GM23338 (cell line): ENCODE measurements at places on chromosomes 2 and 18. TPM values are rescaled to one million over a fixed set of nuclear protein-coding genes. Genes with fewer than 3 reads are reported as not detected.

Gene PLA2R1
- 0.78 and 1.2 TPM in 2 replicates for total RNA-seq

Gene MFSD2B
- total RNA-seq = 0.21 TPM in 1 of 2 replicates, not detected in the other

Gene CDKL4
- 0.24 TPM in 1 of 2 replicates, not detected in the other for total RNA-seq

Gene MC2R
- total RNA-seq = not detected in 2 replicates

Gene SLC38A11
- not detected in 2 replicates for total RNA-seq

Gene DLX2
- 0.16 and 0.24 TPM in 2 replicates for total RNA-seq

Gene OR6B2
- not detected in 2 replicates for total RNA-seq

Gene TMEM169
- total RNA-seq = 3.9 and 8.0 TPM in 2 replicates

Gene IFT172
- total RNA-seq = 17.2 and 17.6 TPM in 2 replicates

Gene SLC16A14
- 2.7 and 4.0 TPM in 2 replicates for total RNA-seq

Gene PAX8
- total RNA-seq = 0.16 and 0.21 TPM in 2 replicates

Gene CAVIN2
- total RNA-seq = 0.07 TPM in 1 of 2 replicates, not detected in the other

Gene TMEM127
- 19.9 and 24.6 TPM in 2 replicates for total RNA-seq

Gene CPLX4
- total RNA-seq = not detected in 2 replicates

Gene MRPS9
- total RNA-seq = 64.7 and 70.9 TPM in 2 replicates

Gene CCDC68
- total RNA-seq = 1.2 and 1.6 TPM in 2 replicates

Gene CRYGC
- not detected in 2 replicates for total RNA-seq

Gene DUSP2
- total RNA-seq = 10.5 and 13.0 TPM in 2 replicates

Gene FEV
- not detected in 2 replicates for total RNA-seq

Gene ARHGEF33
- total RNA-seq = 0.10 and 9.2 TPM in 2 replicates

Gene RETREG2
- 35.1 and 41.8 TPM in 2 replicates for total RNA-seq

Gene CEP76
- total RNA-seq = 17.9 and 25.9 TPM in 2 replicates

Gene KATNAL2
- 7.7 and 11.8 TPM in 2 replicates for total RNA-seq

Gene AQP12A
- total RNA-seq = not detected in 2 replicates

Gene SERPINB4
- total RNA-seq = 1.1 and 1.2 TPM in 2 replicates

Gene BMP10
- not detected in 2 replicates for total RNA-seq

Gene GLB1L
- total RNA-seq = 5.4 and 5.6 TPM in 2 replicates

Gene VIT
- total RNA-seq = not detected in 2 replicates

Gene TMEM17
- total RNA-seq = 0.94 and 3.0 TPM in 2 replicates

Gene RAB6C
- total RNA-seq = not detected in 2 replicates
